ENCODE measurements at places on chromosomes 1 and 21.

GRCh38 chr1:202843081-202843480, 32.3 kb downstream of the PCAT6 start:
- no peak for DNase-seq

GRCh38 chr1:210456731-210457255, 128.1 kb downstream of the HHAT start:
- DNase-seq, result no peak

GRCh38 chr1:223135176-223135942, 7.7 kb downstream of the TLR5 start:
- DNase-seq, result no peak

GRCh38 chr1:62384276-62385005, 52.4 kb upstream of the USP1 start:
- no peak for DNase-seq

- no peak for DNase-seq
These were observed 10.7 kb downstream of the HAPLN2 start for GRCh38 chr1:156629823-156630449.

DNA sequence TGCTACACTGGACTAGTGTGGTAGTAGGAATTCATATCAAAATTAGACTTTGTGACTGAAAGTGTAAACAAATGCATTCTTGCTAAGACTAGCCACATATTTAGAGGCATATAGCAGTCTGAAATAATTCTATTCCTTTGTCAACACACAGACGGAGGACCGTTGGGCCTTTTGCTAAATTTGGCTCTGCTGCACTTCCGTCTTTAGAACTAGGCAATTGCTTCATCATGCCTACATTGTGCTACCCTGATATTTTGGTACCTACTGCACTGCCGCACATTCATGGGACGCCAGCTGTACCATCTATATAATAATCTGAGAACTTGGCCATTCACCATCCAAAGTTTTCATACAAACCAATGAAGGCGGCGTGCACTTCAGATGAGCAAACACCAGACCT, 346.8 kb downstream of the KIF26B start:
- no peak for DNase-seq

- DNase-seq, result no peak
These were observed 42.1 kb downstream of the TMCO4 start for GRCh38 chr1:19757641-19758040.

- no peak for DNase-seq
These were observed 41.6 kb downstream of the AK4 start for GRCh38 chr1:65189576-65190115.

GRCh38 chr1:67978890-67979516, 71.4 kb downstream of the DIRAS3 start:
- DNase-seq, result no peak

DNA sequence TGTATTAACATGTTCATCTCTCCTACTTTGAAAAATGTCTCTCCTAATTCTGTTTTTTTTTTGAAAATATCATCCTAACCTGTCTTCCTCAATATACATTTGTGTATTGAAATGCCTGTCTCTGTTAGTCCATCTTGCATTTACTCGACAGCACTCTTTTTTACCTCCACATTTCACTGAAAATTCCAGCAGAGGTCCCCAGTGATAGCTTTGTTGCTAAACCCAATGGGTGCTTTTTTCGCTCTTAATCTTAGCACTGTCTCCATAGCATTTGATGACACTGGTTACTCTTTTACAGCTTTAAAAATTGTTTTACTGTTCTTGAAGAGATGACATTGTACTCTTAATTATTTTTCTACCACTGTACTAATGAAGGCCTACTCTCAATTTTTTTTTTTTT, 10.8 kb downstream of the OSBPL9 start:
- no peak for DNase-seq

DNA sequence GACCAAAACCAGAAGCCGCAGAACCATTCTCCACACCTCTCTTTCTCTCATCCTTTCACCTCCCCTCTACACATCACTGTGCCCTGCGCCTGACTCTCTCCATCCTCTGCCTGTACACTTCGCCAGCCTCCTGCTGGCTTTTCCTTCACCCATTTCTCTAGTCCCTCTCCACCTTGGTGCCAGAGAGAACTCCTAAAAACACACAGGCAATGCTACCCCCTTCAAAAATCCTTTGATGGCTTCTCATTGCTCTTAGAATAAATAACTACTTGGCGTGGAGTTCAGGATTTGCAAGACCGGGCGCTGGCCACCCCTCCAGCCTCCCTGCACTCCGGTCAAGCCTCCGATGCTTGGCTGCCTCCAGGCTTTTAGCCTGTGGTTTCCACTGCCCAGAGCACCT, 8.6 kb downstream of the CRABP2 start:
- no peak for DNase-seq

GRCh38 chr21:43208561-43209332, 39.9 kb downstream of the CRYAA start:
- DNase-seq, result no peak

DNA sequence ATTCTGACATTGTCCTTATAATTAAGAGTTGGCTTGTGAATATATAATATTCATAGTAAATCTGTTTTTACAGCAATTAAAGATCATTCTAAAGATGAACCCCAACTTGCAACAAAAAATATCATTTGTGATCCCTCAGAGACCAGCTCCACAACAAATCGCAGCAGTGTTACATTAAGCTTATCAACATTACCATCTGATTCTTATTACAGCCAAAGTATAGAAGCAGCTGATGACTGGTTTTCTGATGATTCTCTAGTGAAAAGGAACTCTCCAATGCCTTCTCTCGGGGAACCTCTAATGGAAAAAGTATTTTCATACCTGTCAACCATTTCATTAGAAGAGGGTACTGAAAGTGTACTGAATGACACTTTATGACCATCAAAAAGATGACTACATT, 45.4 kb downstream of the C1orf185 start:
- DNase-seq, result no peak

GRCh38 chr1:2560299-2561073, 4.3 kb downstream of the TNFRSF14 start:
- no peak for DNase-seq

GRCh38 chr1:59605761-59606160, 209.0 kb upstream of the HOOK1 start:
- DNase-seq, result no peak

GRCh38 chr21:37415939-37416338, 49.4 kb downstream of the DYRK1A start:
- DNase-seq, result no peak

- DNase-seq, result no peak
These were observed 49.6 kb downstream of the ST6GALNAC3 start for GRCh38 chr1:76124196-76124595.

GRCh38 chr1:88284066-88284465, 400.0 kb upstream of the PKN2 start:
- DNase-seq, result no peak

DNA sequence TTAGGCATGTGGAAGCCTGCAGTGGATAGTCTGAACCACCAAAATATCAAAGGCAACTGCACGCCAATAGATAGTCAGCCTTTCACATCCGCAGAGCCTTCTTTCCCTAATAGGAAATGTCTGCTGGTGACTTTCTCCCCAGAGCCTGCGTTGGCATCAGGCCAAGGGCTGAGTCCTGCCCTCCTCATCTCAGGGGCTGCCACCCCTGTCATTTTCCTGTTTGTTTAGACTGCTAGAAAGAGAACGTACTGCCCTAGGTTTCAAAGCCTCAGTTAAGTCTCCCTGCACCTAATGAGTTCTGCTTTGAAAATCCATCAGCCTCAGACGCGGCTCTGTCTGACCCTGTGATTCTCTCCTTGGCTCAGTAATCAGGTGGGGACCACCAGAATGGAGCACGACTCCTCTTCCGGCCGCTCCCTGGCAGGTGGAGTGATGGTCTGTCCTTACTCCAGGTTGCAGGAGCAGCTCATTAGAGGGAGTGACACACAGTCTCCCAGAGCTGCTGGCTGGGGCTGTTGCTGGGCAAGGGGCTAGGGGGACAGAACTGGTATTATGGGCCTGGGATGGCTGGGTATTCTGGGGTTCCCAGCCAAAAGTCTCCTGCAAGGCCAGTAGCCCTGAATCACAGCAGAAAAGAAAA, 27.3 kb downstream of the STUM start:
- DNase-seq, result no peak

DNA sequence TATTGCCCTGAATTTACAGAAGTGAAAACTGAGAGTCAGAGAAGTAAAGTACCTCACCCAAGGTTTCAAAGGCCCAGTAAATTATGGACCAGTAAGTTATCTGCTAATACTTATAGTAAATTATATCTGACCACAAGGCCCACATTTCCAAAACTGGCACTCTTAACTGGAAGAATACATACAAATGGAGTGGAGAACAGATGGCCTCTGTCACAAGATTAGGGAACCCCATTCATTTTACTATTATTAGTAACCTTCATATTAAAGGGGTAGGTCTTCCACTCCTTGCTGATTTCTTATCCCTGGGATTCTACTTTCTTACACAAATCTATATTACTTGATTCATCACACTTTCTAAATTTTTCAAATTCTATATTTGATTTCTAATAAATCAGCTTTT, 588.8 kb downstream of the NEGR1 start:
- DNase-seq, result no peak

- DNase-seq, result no peak
These were observed 1144.6 kb upstream of the TMPRSS15 start for GRCh38 chr21:19547951-19548840.

GRCh38 chr1:94258873-94259331, 21.5 kb upstream of the ARHGAP29 start:
- DNase-seq, result no peak

- no peak for DNase-seq
These were observed 1510.6 kb downstream of the MRPL39 start for GRCh38 chr21:24096651-24097050.

- no peak for DNase-seq
These were observed 212.6 kb downstream of the TGFB2 start for GRCh38 chr1:218557731-218558130.

GRCh38 chr1:10667861-10668761, 128.3 kb downstream of the CASZ1 start:
- no peak for DNase-seq

DNA sequence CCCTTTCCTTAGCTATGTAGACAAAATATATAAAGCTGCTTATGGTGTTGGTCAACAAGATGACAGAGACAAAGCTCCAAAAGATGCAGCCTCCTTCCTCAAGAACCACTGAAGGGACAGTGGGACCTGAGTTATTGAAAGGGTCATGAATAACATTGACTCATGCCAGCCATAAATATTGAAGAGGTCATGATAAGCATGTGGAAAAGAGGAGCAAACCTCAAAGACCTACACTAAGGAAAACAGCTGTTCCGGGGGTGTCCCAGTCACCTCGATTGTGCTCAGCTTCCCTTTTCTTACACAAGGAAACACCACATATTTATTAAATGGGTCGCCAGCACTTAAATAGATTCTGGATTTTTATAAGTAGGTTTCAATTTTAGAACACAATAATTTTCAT, 112.9 kb downstream of the PTPRC start:
- DNase-seq, result no peak

DNA sequence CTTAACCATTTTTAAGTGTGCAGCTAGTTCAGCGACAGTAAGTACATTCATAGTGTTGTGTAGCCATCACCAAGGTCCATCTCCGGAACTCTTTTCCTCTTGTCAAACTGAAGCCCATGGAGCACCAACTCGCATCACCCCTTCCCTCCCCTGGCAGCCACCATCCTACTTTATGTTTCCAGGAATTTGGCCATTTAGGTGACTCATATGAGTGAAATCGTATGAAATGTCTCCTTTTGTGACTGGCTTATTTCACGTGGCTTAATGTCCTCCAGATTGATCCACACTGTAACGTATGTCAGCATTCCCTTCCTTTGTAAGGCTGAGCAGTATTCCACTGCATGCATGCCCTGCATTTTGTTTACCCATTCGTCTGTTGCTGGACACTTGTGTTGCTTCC, 2.5 kb downstream of the COL6A2 start:
- DNase-seq, result no peak

DNA sequence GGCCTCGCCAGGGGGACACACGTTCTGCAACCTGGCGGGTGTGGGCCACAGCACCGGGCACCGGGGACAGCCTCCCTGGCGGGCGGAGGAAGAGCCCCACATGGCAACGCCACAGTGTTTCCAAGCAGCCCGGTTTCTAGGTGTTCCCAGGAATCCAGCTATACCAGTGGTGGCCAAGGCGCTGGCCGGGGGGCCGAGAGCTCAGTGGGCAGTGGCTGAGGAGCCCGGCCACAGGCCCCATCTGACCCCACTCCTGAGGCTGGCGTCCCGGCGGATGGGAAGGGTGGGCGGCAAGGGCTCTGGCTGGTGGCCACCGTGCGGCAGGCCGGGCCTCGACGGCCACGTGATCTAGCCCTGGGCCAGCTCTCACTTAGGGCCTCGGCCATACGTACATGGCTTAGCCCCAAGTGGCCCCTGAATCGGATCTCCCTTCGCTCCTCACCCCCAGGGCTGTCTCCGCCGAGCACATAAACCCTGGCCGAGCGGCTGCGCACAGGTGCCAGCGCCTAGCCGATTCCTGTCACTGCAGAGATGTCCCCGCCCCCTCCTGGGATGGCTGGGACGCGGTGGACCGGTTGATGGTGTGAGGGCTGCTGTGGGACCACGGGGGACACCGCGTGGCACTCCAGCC, 68.7 kb downstream of the MORN1 start:
- DNase-seq, result no peak
